A549 (cell line): ENCODE measurements at places on chromosomes 1 and 21. TPM values are rescaled to one million over a fixed set of nuclear protein-coding genes. Genes with fewer than 3 reads are reported as not detected.

Gene FMO2
- polyA plus RNA-seq = not detected in 3 replicates

Gene FCRL6
- polyA plus RNA-seq = not detected in 3 replicates

Gene OR2T29
- polyA plus RNA-seq = not detected in 3 replicates

Gene RABIF
- 16.0 to 16.8 TPM (median 16.4 TPM) in 3 replicates for polyA plus RNA-seq

Gene SPRR2F
- polyA plus RNA-seq = not detected in 3 replicates

Gene CHODL
- not detected in 3 replicates for polyA plus RNA-seq

Gene PRAMEF11
- not detected in 3 replicates for polyA plus RNA-seq

Gene NFASC
- polyA plus RNA-seq = 0.39 to 0.51 TPM (median 0.45 TPM) in 3 replicates

Gene HLX
- polyA plus RNA-seq = 4.8 to 5.6 TPM (median 4.9 TPM) in 3 replicates

Gene GNG4
- polyA plus RNA-seq = 8.1 to 10.5 TPM (median 9.9 TPM) in 3 replicates

Gene CHAF1B
- 12.9 to 13.3 TPM (median 13.3 TPM) in 3 replicates for polyA plus RNA-seq

Gene ZYG11A
- polyA plus RNA-seq = 2.6 to 3.2 TPM (median 3.0 TPM) in 3 replicates

Gene RHBG
- polyA plus RNA-seq = 0.08 TPM in 1 of 3 replicates, not detected in the others

Gene RNASEL
- 1.7 to 1.9 TPM (median 1.9 TPM) in 3 replicates for polyA plus RNA-seq

Gene SLFNL1
- 0.03 to 0.05 TPM (median 0.04 TPM) in 3 replicates for polyA plus RNA-seq

Gene KIF17
- 0.75 to 1.1 TPM (median 1.0 TPM) in 3 replicates for polyA plus RNA-seq
